CD14-positive monocyte (primary cell): ENCODE measurements at places on chromosomes 3 and 15.

GRCh38 chr15:87816811-87817210 lies 439.7 kb downstream of the NTRK3 start:
- no peak for DNase-seq

DNA sequence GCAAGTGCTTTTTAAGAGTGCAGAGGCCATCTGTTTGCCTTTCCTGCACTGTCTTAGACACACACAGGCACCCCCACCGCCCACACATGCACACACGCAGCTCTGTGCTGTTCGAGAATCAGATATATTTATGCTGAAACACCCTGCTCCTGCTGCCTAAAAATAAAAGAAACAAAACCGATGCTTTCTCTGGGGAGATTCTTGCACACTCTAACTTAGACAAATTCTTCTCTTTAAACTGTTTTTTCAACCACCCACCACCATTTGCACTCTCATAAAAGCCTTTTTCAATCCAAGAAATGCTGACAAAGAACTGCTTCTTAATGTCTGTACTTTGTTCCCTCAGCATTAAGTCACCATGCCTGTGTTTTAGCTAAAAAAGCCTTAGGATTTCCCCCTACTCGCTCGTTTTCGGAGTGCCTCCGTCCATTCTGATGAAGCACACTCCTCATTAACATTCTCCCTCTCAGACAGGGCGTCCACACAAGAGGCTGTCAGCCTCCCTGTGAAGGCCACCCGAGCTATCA lies 26.2 kb downstream of the SLC12A8 start:
- DNase-seq: no peak

DNA sequence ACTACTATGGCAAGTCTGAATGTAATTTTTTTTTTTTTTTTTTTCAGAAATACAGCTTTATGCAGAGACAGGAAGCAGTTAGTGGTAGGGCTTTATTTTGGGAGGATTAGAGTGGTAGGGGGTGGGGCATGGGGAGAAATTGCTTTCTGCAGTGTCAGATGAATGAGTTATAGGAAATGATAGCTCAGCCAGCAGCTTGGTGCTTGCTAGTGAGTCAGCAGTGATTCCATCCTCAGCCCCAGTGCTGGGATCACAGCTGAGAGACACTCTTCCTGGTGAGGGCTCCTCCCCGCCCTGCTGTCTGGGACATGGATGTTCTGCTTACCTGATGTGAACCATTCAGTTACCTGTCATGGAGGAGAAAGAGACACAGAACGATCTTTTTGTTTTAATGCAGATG lies 39.6 kb downstream of the SEMA6D start:
- no peak for DNase-seq

GRCh38 chr15:39246523-39246922 lies 334.4 kb upstream of the THBS1 start:
- DNase-seq: no peak

- no peak for DNase-seq
Observed at GRCh38 chr3:111414531-111414930, 127.5 kb upstream of the CD96 start.

GRCh38 chr3:76789237-76789636 lies 250.7 kb upstream of the ROBO2 start:
- no peak for DNase-seq

- no peak for DNase-seq
Observed at GRCh38 chr3:11713171-11713570, 69.5 kb upstream of the VGLL4 start.

DNA sequence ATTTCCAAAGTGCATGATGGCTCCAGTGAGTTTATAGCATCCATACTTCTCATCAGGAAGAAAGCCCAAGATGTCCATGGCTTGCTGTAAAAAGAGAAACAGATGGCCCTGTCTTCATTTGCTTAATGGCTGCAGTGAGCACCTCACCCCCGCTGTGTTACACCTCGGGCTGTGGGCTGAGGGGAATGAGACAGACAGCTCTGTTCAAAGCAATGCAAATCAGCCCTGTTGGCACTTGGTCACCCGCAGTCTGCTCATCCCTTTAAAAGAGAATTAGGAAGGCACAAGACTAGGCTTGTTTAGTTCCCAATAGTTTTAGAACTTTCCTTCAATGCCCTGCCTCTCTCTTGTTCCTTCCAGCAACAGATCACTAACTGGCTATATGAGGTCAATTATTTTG lies 25.2 kb downstream of the MYH15 start:
- no peak for DNase-seq

DNA sequence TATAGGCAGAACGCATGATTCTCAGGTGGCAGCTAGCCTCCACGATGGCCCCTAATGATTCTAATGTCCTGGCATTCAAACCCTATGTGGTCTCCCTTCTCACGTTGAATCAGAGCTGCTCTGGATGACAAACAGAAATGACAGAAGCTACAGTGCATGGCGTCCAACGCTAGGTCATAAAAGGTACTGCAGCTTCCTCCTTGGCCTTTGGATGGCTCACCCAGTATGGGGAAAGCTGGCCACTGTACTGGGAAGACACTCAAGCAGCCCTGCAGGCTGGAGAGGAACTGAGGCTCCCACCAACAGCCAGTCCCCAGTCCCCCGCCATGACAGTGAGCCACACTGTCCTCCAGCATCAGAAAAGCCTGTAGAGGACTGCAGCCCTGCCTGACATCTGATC lies 286.3 kb downstream of the FAM43A start:
- DNase-seq: no peak

GRCh38 chr15:47437491-47437890 lies 279.8 kb upstream of the SEMA6D start:
- DNase-seq: no peak

DNA sequence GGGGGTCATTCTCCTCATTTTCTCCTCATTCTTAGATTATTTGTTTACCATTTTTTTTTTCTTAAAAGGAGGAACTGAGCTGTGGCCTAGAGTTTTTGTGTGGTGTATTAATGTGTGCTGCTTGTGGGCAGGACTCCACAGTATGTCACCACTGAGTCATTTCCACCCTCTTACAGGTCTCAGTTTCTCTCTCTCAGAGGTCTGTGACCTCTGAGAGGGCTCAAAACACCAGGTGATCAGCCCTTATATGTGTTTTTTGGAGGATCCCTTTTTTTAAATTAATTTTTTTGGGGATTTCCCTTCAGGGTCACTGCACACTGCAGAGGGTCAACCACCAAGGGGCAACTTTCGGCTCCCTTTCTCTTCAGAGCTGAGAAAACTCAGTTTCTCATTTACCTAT lies 166.4 kb downstream of the SUCNR1 start:
- DNase-seq: no peak

- no peak for DNase-seq
Observed at GRCh38 chr15:88828791-88829190, 25.6 kb downstream of the ACAN start.

- no peak for DNase-seq
Observed at GRCh38 chr3:30539772-30540171, 66.6 kb upstream of the TGFBR2 start.

GRCh38 chr15:31489801-31490646 lies 163.4 kb downstream of the KLF13 start:
- peak; percentile 62 for DNase-seq

- DNase-seq: peak; percentile 97
Observed at GRCh38 chr3:152258448-152259393, 10.0 kb upstream of the MBNL1 start.
